ENCODE measurements at places on chromosomes 16 and 17.

GRCh38 chr17:983921-984320 lies 4.3 kb upstream of the NXN start:
- no peak for DNase-seq

GRCh38 chr17:28763804-28764266 lies 20.0 kb downstream of the TRAF4 start:
- DNase-seq: peak; percentile 82

GRCh38 chr17:67521775-67522069 lies 144.6 kb downstream of the PITPNC1 start:
- DNase-seq: no peak

DNA sequence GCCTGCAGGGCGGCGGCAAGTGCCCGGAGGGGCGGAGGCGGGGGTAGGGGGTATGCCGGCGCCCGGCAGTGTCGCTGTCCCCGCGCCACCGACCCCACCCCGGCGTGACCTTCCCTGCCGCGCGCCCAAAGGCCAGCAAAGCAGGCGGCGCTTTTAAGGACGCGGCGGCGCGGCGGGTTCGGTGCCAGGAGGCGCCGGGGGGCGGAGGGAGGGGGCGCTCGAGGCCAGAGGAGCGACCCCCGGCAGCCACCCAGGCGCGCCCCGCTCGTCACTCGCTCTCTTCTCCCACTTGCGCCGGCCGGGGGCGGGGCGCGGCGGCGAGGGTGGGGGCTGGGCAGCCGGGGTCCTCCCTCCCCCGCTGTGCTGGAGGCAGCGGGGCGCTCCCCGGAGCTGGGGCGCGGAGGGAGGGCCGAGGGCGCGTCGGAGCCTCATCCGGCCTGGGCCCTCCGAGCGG lies 8.6 kb upstream of the BAHCC1 start:
- DNase-seq: no peak

- DNase-seq: no peak
Observed at GRCh38 chr16:55248058-55248457, 75.9 kb upstream of the IRX6 start.

GRCh38 chr17:8147805-8148404 lies 4.3 kb downstream of the PER1 start:
- no peak for DNase-seq

GRCh38 chr16:14564861-14565687 lies 65.0 kb downstream of the PARN start:
- DNase-seq: no peak

- no peak for DNase-seq
Observed at GRCh38 chr16:49478616-49479015, 105.0 kb downstream of the C16orf78 start.

GRCh38 chr16:88866151-88866920 lies at the start of gene PABPN1L:
PABPN1L (minus strand) TSS chr16:88866660; CDS start chr16:88866606, 54 bp downstream.
- DNase-seq: no peak

GRCh38 chr16:12459391-12460063 lies 344.2 kb downstream of the CPPED1 start:
- no peak for DNase-seq

DNA sequence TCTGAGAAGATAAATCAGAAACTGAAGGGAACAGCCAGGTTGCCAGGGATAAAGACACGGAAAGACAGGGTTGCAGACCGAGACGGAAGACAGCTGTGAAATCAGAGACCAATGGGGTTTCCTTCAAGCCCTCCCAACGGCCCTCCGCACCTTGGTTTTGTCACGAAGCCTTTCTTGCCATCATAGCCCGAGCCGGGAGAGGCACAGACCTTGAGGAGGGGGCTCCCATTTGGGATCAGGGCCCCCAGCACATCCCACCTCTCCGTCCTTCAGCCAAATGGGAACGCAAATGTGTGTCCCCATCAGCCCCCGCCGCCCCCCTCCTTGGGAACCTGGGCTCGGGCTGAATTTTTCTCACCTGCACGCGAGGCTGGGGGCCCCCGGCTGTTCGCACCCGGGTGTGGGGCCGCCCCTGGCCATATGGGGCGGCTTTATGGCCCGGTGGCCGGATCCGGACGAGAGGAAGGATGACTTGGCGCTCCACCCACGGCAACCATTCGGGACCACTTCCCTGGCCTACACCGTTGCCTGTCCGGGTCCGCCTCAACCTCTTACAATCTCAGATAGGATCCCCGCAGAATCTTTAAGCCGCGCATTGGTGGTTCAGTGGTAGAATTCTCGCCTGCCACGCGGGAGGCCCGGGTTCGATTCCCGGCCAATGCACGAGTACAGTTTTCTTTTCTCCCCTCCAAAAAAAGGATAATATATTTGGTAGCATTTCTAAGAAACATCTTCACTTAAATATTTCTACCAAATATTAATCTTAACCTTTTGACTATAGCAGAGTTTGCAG lies 1.4 kb upstream of the HES7 start:
- peak; percentile 94 for DNase-seq

DNA sequence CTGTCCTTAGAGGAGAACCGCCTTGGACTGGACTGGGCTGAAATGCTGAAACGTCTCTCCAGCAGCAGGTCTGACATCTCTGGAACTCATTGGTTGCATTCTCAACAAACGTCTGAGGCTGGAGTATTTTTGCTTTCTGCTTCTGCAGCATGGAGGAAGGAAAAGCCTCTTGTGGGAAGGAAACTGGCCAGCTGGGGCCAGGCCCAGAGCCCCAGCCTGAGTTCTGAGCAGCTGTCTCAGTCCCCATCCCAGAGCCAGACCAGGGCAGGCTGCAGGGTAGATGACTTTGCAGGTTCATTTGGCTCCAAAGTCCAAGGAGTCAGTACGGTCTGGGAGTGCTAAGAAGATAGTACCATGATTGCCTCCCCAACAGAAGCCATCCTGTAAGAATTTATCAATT lies 18.3 kb downstream of the TEKT3 start:
- no peak for DNase-seq

- DNase-seq: no peak
Observed at GRCh38 chr16:77509796-77510195, 75.0 kb upstream of the ADAMTS18 start.

DNA sequence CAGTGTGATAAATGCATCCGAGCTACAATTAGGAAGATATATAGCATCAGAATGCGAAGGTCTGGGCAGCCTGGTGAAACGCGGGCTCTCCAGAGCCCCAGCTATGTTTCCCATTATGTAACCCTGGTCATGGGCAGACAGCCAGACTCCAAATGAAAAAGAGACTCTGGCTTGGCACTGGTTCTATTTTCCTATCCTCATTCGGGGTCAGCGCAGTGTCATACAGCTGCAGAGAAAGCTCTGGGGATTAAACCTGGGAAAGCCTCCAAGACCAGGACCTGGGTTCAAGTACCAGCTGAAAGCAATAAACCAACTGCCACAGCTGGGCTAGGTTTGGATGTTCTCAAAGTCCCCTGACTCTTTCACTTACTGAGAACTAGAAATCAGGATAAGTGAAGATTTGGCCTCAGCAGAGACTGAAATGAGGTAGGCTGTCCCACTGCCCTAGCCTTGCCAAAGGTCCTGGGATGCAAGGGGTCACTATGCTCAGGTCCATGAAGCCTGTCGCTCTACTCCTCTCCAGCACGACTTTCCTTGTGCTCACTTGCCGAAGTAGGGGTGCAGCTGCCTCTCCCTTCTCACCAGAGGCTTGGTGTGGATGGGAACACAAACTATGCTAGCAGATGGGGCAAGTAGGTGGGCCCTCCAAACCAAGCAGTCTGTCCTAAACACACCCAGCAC lies 123.8 kb downstream of the SMG6 start:
- DNase-seq: no peak

DNA sequence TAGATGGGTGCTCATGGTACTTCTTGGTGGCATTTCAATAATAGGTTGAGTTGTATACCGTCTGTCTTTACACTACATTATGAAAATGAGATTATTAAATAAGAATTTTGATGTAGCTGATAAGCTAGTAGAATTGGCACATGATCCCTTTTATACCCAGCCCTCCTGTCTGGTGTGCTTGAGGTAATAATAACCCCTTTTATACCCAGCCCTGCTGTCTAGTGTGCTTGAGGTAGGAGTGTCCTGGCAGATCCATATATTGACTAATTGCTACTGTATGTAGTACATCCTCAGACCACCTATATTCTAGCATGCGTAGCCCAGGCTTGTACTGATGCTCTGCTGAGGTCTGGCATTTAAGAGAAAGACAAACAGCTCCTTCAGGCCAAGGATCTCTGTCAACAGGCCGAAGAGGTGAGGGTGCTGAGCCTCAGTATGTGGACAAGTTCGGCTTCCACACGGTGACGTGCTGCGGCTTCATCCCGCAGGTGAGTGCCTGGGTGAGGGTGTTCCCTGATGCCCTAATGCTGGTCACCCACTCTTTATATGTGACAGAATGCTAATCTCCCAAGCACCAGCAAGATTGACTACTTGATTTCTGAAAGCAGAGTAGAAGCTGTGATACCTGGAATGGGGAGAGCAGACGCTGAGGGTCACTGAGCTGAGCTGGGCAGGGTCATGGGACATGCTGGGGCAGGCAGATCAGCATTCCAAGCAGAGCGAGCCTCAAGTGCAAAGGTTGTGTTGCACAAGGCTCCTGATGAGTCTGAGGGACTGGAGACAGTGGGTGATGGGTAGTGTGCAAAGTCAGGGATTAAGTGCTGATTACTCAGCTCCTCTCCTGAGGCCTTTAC lies 5.7 kb downstream of the FN3K start:
- DNase-seq: no peak

DNA sequence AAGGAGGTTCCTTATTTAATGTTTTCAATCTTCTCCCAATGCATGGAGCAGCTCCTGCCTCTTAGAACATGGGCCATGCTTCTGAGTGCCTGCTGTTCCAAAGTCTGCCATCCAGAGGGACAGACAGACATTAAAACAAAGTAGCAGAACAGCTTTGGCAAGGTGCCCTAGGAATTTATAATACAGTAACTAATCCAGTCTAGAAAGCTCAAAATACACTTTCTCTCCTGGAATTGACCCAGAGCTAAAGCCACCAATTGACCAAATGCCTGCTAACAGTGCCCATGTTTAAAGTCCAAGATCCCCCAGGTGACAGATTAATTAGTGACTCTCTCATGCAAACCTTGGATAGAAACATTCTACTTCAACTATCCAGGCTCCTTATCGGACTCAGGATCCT lies 11.1 kb upstream of the CHRNE start:
- no peak for DNase-seq

DNA sequence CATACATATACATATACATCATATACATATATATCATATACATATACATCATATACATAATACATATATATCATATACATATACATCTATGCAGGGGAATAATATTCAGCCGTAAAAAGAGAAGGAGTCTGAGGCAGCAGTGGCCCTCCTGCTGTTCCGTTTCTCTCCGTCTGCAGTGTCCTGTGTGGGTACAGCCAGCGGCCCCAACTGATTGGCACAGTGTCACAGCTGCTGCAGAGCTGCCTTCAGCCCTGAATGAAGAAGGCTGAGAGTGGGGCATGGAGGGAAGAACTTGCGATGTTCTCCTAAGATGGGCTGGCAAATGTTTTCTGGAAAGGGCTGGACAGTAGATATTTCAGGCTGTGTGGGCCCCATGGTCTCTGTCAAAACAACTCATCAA lies 146.9 kb downstream of the SNX29 start:
- no peak for DNase-seq

DNA sequence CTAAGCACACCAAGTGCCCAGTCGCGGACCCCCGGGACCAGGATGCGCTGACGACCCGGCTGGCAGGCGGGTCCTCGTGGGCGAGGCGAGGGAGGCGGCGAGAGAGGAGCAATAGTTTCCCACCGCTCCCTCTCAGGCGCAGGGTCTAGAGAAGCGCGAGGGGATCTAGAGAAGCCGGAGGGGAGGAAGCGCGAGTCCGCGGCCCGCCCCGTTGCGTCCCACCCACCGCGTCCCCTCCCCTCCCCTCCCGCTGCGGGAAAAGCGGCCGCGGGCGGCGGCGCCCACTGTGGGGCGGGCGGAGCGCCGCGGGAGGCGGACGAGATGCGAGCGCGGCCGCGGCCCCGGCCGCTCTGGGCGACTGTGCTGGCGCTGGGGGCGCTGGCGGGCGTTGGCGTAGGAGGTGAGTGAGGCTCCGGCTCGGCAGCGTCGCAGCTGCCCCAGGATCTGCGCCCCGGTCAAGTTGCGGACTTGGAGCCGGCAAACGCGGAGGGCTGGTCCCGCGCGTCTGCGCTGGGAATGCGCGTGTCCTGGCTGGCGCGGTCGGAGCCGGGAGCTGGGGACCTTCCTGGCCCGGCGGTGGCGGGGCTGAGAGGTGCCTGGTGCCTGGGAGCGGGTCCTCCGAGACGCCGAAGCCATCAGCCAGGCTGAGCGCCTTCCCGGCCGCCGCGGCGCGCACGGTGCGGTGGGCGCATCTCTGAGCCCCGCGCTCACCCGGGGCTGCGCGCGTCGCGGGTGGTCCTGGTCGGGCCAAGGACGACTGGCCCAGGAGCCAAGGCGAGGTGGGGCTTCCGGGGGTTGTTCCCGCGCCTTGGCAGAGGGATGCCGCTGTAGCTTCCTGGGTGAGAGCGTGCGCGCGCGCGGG lies at the start of gene ITGB3:
ITGB3 (plus strand) TSS at position 287 of the 862 bp plus-strand sequence; CDS start at position 322, 35 bp downstream.
- DNase-seq: peak; percentile 28

- no peak for DNase-seq
Observed at GRCh38 chr17:78355045-78355641, 4.7 kb downstream of the SOCS3 start.

GRCh38 chr16:52498328-52499059 lies 48.4 kb downstream of the TOX3 start:
- DNase-seq: no peak

DNA sequence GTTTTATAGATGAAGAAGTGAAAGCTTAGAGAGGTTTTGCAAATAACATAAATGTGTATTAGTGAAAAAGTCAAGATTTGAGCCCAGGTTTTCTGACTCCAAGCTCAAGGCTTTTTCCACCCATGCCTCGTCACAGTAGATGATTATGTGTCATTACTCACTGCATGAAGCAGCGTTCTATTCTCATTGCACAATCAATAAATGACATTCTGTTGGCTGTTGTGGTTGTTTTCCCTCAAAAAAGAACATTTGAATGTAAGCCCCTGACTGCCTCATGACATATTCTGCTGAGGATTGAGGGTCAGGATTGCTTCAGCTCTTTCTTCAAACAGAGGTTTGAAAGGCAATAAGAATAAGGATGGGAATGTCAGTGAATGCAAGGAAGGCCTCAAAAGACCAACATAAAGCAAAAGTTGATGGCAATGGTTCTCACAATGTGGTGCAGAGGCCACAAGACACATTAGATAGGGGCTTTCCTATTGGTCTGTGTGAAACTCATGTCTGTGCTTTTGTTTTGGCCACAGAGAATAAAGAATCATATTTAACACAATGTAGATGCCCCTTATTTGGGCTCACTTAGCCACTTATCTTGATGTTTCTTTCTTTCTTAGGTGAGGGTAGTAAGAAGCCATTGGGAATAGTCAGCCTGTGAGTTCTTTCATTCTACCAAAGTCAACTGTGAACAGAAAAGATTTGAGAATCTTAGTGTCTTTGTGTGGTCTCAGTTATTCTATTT lies 5.4 kb upstream of the MMD start:
- DNase-seq: no peak

- DNase-seq: no peak
Observed at GRCh38 chr17:46991617-46992016, 12.6 kb upstream of the RPRML start.

- peak; percentile 85 for DNase-seq
Observed at GRCh38 chr17:29722411-29723198, 99.9 kb upstream of the CORO6 start.

DNA sequence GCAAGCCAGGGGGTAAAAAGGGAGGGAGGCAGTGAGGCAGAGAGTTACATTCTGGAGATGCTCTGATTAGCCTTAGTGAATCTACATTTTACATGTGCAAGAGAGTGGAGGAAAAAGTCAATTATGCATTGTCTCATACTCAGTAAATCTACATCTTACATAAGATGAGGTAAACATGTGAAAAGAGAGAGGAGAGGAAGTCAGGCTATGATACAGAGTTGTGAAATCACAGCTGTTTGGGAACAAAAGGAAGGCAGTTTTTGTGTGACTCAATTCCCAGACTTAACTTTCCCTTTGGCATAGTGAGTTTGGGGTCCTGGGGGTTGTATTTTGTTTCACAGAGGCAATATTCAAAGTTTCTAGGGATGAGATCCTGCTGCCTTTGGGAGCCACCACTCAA lies 67.8 kb downstream of the GP2 start:
- DNase-seq: no peak

Measured in CD8-positive, alpha-beta T cell (primary cell).